ENCODE measurements at places on chromosomes 5 and 9.

GRCh38 chr5:142981886-142982820, 212.0 kb downstream of the ARHGAP26 start:
- no peak for DNase-seq

DNA sequence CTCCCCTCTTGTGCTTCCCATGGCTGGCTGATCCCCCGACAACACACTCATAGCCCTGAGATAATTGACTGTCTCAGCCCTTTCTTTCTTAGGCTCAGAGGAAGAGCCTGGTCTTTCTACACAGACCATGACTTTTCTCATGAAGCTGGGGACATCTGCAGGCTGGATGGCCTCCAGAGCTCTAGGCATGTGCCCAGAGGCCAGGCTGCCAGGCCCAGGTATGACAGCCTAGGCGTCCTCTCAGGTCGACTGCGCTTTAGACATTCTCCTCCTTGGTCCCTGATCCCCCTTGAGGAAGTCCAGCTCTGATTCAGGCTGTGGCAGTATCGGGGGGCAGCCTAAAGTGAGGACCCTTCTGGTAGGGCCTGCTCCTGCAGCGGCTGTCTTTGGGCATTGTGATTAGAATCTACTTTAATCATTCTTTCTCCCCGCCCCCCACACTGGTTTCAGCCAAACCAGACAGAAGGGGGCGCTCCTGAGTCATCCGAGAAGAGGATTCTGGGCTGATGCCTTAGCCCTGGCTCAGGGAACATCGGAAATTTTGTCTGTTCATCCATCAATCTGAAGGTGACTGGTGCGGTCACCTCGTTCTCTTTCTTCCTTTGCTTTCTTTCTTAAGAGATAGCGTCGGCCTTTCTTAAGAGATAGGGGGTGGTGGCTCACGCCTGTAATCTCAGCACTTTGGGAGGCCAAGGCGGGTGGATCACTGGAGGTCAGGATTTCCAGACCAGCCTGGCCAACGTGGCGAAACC, 66.5 kb upstream of the HSPA9 start:
- peak; percentile 78 for DNase-seq

GRCh38 chr5:78649861-78650496, 1.4 kb upstream of the LHFPL2 start:
- no peak for DNase-seq

GRCh38 chr9:92666912-92667532, 2.9 kb downstream of the IPPK start:
- peak; percentile 45 for DNase-seq

- DNase-seq, result peak; percentile 43
These were observed 4.6 kb upstream of the RNU6ATAC start for GRCh38 chr9:134168757-134169550.

- peak; percentile 50 for DNase-seq
These were observed 20.3 kb upstream of the NINJ1 start for GRCh38 chr9:93154293-93154903.

- no peak for DNase-seq
These were observed 278.4 kb downstream of the NSG2 start for GRCh38 chr5:174323878-174324281.

GRCh38 chr9:107874591-107875369, 385.2 kb upstream of the KLF4 start:
- no peak for DNase-seq

- DNase-seq, result no peak
These were observed 441.5 kb downstream of the DNAH5 start for GRCh38 chr5:13503017-13503416.

GRCh38 chr5:95216136-95216955, 68.5 kb downstream of the MCTP1 start:
- no peak for DNase-seq

DNA sequence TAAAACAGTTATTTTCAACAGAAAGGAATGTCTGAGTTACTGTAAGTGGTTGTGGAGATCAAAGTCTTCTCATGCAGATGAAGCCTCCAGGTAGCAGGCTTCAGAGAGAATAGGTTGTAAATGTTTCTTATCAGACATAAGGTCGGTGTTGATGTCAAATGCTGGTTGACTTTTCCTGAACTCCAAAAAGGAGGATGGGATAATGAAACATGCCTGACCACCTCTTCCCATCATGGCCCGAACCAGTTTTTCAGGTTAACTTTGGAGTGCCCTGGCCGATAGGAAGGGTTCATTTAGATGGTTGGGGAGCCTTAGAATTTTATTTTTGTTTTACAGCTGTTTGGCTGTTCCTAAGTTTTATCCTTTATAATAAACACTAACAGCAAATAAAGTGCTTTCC, 478.4 kb downstream of the ACTL7B start:
- DNase-seq, result no peak

- DNase-seq, result no peak
These were observed 43.8 kb downstream of the NDFIP1 start for GRCh38 chr5:142152384-142152732.

Data from hematopoietic multipotent progenitor cell treated with erythropoietin and hydrocortisone succinate and interleukin-3 and kit ligand, for 8 days (in vitro differentiated cells).